ENCODE measurements at places on chromosomes 12 and 14. TPM values are rescaled to one million over a fixed set of nuclear protein-coding genes. Genes with fewer than 3 reads are reported as not detected.

- no peak overlapping the region for H3K4me3 ChIP-seq
- no peak for DNase-seq
- H3K36me3 ChIP-seq: no peaks in the 10 kb centered on the region
- no peaks in the 10 kb centered on the region for H3K27me3 ChIP-seq
- H3K27ac ChIP-seq: no peak overlapping the region
Measured at GRCh38 chr14:104935026-104935650, 10.5 kb downstream of the PLD4 start.

The TAC3 gene
- 0.66 TPM for total RNA-seq

The KRT80 gene
- total RNA-seq: not detected

- H3K27ac ChIP-seq: no peak overlapping the region
- H3K4me3 ChIP-seq: no peak overlapping the region
- peaks cover 27% of the 10 kb centered on the region for H3K36me3 ChIP-seq
- no peaks in the 10 kb centered on the region for H3K27me3 ChIP-seq
- no peak for DNase-seq
- H3K4me1 ChIP-seq: no peaks in the 10 kb centered on the region
Measured at GRCh38 chr12:40261937-40262336, 37.1 kb downstream of the LRRK2 start.

All from sigmoid colon (tissue), 7 donors.